Smooth muscle cell of the brain vasculature (primary cell): ENCODE measurements at places on chromosomes 2 and 18.

- no peak for DNase-seq
Measured at GRCh38 chr18:49250816-49251388, 209.5 kb downstream of the DYM start.

DNA sequence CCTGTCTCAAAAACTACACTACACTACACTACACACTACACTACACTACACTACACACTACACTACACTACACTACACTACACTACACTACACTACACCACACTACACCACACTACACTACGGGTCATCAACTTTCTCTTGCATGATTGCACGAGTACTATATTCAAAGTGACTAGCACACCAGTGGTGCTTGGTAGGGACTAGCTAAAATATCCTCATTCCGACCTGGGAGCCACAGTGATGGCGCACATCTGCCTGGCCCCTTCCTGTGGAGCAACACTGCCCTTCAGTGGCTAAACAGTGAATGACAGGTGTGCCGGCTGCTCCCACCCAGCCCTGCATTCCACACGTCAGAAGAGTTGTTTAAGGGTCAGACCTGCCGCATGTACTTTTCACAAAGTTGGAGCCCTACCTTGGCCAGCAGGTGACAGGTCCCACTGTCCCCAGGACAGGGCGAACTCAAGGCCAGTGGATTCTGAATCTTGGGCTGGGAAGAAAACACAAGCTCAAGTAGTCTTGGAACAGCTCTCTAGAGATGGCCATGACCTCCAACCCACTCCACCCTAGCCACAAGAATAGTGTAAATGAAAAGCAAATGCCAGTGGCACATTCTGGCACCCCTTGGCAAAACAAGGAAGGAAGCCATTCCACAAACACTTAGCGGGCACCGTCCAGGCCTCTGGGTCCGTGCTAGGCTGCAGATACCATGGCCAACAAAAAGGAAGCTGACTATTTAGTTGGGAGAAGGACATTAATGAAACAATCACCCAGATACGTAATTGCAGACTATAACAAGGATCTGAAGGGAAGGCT, 79.7 kb upstream of the MSH2 start:
- DNase-seq: peak; percentile 31

- no peak for DNase-seq
Measured at GRCh38 chr2:27243391-27244130, 19.3 kb downstream of the SLC30A3 start.

GRCh38 chr2:190964170-190964795, 49.7 kb downstream of the STAT1 start:
- no peak for DNase-seq

- DNase-seq: no peak
Measured at GRCh38 chr2:237132799-237133198, 47.1 kb downstream of the COPS8 start.

DNA sequence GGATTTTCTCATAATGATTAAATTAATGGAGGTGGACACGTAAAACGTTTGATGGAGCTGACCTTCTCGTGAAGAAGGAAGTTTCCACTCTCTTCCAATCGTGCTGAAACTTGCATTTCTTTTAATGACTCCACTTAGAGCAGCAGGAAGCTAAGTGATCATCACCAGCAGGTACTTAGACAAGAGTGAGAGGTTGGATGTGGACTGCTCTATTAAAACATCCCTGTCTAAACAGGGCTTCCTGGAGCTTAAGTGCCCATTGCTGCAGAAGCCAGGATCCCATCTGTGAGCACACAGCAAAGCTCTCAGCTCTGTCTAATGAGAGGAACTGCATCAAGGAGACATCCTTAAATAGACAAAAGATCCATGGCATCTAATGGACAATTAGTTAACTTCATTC, 1539.5 kb upstream of the CELF4 start:
- no peak for DNase-seq

DNA sequence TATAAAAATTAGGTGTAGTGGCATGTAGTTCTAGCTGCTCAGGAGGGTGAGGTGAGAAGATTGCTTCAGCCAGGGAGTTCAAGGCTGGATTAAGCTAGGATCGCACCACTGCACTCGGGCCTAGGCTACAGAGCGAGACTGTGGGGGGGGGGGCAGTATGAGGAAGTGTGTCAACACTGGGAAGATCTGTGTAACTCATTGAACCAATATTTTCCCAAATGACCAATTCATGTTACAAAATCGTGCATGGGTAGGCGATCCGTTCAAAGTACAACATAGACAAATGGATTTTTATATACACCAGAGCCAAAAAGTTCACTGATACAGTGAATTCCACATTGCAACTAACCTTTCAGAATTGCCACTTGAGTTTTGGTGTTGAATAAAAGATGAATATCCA, 8.1 kb downstream of the SMAD4 start:
- DNase-seq: no peak

- DNase-seq: no peak
Measured at GRCh38 chr2:129923265-129924091, 56.0 kb upstream of the RAB6C start.

DNA sequence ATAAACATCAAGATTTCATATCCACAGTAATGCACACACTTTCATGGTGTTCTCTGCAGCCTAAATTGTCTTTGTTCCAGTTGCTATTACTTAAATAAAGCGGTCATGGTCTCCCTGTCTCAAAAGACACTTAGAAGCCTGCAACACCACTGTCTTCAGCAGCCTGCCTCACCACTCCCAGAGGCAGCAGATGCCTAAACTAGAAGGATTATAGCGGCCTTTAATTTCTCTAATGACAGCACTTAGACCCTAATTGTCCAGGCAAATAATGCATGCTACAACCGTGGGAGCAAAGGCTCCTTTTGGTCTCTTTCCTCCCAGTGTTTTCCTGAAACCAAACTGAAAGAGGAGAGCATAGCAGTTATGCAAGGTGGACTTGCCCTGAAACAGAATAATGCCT, 248.8 kb upstream of the SLC39A10 start:
- DNase-seq: no peak

DNA sequence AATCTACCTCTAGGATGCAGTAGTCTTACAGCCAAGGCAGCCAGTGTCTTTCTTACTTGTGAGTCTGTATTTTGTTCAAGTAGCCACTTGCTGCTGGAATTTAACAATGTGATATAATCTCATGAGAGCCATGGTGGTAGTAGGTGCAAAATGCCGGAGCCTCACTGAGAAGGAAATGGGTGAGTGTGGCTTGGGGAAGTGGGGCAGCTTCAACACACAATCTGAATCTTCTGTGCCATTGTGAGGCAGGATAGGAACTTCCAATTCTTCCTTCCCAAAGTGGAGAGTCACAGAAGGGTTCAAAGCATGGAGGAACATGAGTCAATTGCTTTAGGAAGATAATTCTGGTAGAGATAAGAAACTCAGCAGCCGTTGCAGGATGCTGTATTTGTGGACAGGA, 158.7 kb upstream of the APCDD1 start:
- DNase-seq: no peak

GRCh38 chr2:12498704-12499103, 218.0 kb upstream of the TRIB2 start:
- DNase-seq: no peak

DNA sequence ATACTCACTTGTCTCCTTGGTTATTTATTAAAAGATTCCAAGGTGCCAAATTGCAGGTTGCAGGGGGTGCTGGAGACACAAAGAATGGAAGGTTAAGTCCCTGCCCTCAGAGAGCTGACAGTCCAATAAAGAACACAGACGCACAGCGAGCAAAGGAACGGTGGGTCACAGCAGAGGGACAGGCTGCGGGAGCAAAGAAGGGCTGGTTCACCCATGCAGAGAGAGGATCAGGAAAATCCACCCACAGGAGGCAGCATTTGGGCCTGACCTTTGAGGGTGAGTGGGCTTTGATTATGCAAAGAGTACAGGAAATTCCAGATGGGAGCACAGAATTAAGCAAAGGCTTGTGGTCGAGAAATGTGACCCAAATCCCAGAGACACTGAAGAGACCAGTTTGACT, 45.0 kb downstream of the ZBTB7C start:
- DNase-seq: no peak

- DNase-seq: no peak
Measured at GRCh38 chr2:44107974-44108373, 60.7 kb upstream of the PPM1B start.
